NCI-H460 (cell line): ENCODE measurements at places on chromosomes 4 and X. TPM values are rescaled to one million over a fixed set of nuclear protein-coding genes. Genes with fewer than 3 reads are reported as not detected.

DNA sequence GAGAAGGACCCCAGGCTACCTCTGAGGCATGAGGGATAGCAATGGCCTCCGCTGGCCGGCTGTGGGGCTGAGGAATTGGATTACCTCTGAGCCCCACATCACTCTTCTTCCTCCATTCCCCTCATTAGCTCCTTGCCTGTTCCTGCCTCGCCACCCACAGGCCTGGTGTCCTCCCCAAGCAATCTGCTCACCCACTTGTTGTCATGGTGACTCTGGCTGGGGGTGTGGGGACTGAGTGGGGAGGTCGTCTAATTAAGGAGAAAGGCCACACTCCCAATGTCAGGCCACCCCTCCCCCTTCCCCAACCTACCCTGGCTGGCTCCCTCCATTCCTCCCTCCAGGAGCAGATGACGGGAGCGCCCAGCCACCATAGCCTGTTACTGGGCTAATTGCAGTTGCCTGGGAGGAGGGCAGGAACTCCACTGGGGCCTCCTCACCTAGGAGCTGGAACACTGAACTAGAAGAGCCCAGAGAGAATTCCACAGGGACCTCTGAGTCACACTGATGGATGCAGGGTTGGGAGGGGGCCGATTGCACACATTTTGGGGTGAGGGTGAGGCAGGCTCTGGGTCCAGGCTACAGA lies 20.7 kb downstream of the NALF2 start:
- no peak for DNase-seq

ARMCX6 gene
- total RNA-seq = 52.8 and 59.6 TPM in 2 replicates

DNA sequence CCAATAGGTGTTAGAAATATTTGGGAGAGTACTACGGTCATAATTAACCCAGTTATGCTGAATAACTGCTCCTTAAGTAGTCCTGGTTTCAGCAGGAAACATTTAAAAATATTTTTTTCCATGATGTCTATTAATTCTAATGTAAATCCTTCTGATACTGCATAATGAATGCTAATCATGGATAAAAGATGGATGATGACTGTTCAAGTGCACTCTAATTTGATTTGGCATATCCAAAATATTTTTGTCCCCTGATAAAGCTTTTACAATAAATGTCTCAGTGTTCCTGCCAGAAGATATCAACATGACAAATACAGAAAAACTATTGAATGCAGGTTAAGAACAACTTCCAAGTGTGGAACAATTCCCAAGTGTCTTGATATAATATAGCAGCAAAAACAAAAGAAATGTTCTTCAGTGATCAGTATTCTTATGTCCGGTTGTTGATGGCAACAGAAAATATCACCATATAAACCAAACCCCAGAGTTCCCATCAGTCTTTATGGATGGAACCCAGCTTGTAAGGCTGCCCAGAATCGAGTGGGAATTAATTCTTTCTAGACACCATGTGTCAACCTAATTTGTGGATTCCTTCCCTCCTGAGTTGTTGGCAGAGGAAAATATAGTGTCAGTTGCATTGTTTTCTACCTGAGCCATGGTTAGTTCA lies 205.4 kb upstream of the GK2 start:
- DNase-seq = no peak

ZFP42 gene
- total RNA-seq = 0.05 TPM in 1 of 2 replicates, not detected in the other

DNA sequence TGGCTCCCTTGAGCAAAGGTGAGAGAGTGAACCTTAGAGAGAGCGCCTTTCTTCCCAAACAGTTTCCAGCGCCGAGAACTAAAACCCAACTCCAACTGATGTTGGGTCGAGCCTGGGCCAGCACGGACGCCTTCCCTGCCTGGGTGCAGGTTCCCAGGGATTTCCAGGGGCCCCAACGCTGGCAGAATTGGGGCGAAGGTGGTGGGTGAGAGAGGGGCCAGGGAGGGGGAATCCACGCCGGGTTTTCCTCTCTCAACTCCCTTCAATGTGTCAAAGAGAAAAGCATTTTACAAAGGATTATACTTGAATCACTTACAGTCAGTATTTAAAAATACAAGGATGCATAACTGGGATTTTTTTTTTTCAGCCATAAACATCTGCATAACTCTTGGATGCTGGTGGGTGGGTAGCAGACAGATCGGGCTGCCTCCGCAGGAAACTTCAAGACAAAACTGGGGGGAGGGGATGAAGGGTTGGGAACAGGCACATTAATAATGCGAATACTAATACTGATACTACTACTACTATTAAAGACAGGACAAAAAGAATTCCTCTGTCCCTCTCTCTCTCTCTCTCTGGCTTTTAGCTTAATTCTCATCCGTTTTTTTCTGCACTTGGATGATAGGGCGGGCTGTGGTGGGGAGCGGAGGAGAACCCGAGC lies 1.3 kb upstream of the ARX start:
- DNase-seq = no peak

ADGRL3 gene
- 1.4 and 1.8 TPM in 2 replicates for total RNA-seq

GRCh38 chr4:88335092-88335665 lies 43.5 kb upstream of the HERC6 start:
- no peak for DNase-seq

- no peak for DNase-seq
These were observed 56.2 kb downstream of the RTL9 start for GRCh38 chrX:110414679-110415439.

- DNase-seq = peak; percentile 62
These were observed 14.7 kb upstream of the CT55 start for GRCh38 chrX:135185795-135186443.

- DNase-seq = no peak
These were observed 11.9 kb upstream of the UBA6 start for GRCh38 chr4:67712650-67713528.
